ENCODE measurements at places on chromosomes 5 and 9.

DNA sequence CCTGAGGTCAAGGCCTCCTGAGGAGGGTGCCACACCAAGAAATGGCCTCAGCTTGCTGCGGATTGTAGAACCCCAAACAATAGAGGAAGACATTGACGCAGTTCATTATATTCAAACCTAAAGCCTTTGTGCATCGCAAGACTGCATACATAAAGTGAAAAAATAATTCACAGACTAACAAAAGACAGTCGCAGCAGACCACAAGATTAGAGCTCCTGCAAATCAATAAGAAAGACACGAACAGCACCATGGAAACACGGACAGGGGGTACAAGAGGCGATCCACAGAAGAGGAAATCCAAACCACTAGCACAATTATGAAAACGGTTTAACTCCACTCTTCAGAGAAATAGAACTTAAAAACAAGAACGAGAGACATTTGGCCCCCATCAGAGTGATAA lies 10.0 kb upstream of the TCOF1 start:
- DNase-seq = no peak

GRCh38 chr9:10614196-10614800 lies 1.5 kb upstream of the PTPRD start:
- DNase-seq = no peak

DNA sequence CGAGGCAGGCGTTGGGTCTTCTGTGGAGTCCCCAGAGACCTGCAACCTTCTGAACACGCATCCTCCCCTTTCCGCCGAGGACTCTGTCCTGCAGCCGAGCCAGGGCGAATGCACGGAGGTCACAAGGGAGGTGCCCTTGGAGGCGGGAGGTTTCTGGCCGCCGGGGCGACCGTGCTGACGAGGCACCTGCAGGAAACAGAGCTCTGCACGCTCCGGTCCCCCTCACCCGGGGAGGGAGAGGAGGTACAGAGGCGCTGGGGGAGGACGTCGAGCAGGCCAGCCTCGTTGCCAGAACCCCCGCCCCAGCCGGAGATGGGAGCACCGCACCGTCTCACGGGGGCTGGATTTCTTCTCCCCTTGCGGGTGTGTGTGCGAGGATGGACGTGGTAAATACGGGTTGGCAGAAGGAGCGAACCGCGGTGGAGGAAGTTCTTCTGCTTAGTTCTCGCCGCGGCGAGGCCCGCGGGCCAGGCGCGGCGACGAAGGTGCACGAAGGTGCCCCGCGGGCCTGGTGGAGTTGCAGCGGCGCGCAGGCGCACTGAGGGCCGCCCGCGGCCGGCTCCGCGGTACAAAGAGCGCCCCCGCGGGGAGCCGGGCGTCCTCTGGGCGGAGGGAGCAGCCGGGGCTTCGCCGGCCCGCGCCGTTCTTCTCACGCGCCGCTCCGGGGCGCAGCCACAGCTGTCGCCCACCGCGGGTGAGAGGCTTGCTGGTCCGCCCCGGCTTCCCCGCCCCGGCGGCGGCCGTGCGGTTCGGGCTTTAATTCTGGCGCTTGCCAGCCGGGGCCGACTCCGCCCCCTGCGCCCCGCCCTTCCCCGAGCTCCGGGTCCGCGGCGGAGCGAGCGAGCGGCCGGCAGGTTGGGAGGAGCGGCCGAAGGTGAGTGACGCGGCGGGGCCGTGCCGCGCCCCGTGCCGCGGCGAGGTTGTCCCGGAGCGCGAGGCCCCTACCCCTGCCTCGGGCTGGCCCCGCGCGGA lies 289.5 kb downstream of the DOCK8 start:
- DNase-seq = peak; percentile 72

DNA sequence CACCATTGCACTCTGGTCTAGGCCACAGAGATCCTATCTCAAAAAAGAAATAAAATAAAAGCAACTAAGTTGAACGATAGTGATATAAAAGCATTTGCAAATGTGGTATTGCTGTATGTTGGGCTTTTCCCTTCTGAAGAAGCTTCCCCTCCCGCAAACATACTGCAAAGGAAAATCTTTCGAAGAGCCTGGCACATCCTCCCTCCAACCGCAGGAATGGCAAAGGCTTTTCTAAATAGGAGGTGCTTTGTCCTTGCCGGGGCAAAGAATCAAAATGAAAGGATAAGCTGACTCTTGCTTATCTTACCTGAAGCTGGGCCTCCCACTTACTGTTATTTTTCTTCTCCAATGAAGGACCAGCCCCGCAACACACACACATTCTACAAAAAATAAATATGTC lies 45.8 kb downstream of the SERINC5 start:
- DNase-seq = no peak

DNA sequence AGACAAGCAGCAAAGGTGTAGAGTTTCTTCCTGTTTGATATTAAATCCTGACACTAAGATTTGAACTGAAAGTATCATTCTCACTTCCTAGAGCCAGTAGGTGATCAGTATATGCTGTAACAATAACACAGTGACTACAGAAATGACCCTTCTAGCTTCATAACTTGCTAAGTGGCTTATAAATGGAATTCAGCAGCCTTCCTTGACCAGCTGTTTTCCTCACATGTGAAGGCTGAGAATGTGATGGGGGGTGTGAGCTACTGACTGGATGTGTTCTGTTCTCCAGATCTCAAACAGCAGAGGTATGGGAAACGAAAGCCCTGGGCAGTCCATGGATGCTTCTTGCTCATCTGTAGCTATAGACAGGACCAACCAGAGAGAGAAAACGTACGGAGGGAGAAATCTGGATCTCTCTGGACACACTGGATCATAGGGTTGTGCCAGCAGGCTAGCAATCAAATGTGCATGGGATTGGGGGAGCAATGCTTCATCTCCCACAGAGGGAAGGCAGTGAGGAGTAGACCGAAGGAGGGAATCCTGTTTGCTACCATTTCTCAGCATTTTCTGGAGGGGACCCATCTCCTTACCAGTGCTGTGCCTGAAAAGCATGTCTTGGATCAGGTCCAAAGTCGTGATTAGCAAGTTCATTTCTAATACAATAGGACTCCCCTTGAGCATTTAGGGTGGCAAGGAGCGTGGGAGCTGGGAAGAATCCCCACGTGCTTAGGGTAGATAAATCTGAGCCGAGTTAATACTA lies 39.4 kb downstream of the TNFAIP8 start:
- no peak for DNase-seq

DNA sequence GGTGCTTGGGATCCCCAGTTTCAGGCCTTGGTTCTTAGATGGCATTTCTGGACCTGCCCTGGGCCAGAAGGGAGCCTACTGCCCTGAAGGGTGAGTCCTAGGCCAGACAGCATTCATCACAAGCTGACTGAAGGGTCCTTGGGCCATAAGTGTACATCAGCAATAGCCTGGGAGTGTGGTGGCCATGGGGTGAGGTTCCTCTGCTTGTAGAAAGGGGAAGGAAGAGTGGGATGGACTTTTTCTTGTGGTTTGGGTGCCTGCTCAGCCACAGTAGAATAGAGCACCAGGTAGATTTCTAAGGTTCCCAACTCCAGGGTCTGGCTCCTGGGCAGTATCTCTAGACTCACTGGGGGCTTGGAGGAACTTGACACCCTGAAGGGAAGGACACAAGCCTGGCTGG lies 95.2 kb upstream of the PHF24 start:
- DNase-seq = no peak

Data from stimulated activated CD4-positive, alpha-beta T cell treated with anti-CD3 and anti-CD28 coated beads, Interleukin-4, amount 100 ng/mL, for 4 hours (primary cell).